Cortex of kidney (tissue), 1 donor: ENCODE measurements at places on chromosomes 3 and 15.

GRCh38 chr15:56295433-56295832 lies 51.8 kb upstream of the RFX7 start:
- DNase-seq: no peak

DNA sequence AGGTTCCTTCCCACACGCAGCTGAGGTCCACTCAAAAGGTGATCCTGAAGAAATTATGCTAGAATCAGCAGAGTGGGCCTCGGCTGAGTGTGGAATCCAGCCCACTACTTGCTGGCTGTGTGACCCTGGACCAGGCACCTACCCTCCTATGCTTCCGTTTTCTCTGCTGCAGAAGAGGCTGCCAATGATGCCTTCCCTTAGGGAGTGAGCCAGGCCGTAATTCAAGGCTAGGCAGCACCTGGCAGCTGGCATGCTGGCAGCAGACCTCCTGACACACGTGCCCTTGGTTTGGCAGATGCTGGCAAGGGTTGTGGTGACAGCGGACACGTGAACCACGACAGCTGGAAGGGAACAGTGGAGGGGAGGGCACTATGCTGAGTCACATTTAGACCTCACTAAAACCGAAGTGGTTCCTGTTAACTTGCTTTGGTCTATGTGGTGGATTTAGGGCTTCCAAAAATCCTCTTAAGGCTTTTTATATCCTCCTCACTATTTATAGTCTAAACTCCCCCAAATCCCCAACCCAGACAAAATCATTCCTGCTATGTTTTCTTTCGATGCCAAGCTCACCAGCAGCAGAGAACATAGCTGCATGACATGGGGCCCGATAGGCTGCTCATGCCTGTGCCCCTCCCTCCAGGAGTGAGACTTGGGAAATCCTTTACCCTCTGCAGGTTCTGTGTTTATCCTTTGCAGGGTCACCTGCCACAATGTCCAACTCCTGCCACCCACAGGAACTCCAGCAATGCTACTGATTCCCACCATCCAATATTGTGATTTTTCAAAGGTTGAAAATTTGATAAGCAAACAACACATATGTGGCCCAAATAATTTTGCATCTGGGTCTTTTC lies 10.6 kb upstream of the PCSK6 start:
- no peak for DNase-seq

GRCh38 chr15:58392141-58392540 lies 39.6 kb upstream of the LIPC start:
- DNase-seq: no peak

DNA sequence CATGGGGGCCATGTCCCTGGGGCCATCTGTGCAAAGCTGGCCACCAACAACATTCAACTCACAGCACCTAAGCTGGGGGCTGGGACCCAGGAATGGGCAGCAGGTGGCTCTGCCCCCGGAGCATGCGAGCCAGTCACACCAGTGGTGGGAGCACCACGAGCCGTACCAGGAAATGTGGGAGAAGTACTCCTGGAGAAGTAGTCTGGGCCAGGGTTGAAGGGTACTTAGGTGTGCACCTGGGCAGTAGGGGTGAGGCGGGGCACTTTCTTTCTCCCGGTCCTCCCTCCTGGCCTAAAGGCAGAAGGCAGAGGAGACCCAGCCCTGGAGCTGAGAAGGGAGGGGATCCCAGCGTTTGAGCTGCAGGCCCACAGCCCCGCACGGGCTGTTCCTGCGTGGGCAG lies 94.2 kb downstream of the PLXNA1 start:
- DNase-seq: no peak

DNA sequence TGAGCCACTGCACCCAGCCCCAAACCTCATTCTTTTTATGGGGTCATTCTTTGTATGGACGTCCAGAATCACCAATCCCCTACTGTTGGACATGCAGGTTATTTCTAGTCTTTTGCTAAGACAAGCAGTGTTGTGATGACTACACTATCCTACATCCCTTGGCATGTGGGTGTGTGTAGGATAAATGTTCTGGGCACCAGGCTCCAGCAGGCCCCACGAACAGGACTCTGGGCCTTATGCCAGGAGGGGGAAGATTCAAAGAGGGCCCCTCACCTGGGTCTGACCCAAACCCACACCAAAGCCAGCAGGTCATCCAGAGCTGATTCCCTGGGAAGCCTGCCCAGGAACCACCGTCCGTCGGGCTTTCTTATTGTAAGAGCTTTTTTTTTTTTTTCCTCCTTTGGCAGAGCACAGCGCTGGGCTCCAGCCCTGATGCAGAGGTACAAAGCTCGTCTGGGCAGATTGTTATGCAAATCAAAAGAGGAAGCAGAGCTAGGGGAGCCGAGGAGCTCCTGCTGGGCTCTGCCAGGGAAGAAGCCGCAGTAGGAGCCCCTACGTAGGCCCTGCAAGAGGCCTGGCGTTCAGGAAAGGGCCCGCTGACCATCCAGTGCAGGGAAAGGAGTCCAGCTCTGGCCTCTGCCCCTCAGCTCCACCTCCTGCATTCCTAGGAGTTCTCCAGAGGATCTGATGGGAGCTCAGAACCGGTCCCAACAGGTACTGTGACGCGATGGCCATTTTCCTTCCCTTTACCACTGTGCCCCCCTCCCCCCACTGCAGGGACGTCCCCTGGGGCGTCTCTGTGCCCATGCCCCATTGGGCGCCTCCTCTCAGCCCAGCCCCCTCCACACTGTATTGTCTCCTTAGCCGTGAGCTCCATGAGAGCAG lies 29.0 kb upstream of the FURIN start:
- no peak for DNase-seq

GRCh38 chr15:75573648-75574384 lies 5.3 kb downstream of the PTPN9 start:
- no peak for DNase-seq

DNA sequence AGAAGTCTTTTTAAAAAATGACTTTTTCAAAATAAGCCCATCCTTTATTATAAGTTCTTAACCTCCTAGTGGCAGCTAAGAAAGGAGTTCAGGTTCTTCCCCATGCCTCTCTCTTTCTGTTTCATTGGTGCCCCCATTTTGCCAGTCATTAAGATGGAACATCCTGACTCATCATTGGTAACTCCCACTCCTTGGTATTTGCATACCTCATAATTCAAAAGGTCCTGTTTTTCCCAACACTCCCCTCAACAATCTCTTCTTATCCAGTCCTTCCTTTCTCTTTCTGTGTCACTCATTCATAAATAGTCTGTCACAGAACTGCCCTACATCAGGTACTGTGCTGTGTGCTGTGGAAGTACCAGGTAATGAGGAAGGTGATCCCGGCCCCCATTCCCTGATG lies 394.0 kb downstream of the FOXP1 start:
- no peak for DNase-seq
